SJCRH30 (cell line): ENCODE measurements at places on chromosomes 2 and 18.
A peak's percentile ranks its signal among the peaks of the same experiment; 100 is the strongest.

GRCh38 chr2:30283931-30284565 is 52.7 kb downstream of the LBH start:
- no peak for DNase-seq

DNA sequence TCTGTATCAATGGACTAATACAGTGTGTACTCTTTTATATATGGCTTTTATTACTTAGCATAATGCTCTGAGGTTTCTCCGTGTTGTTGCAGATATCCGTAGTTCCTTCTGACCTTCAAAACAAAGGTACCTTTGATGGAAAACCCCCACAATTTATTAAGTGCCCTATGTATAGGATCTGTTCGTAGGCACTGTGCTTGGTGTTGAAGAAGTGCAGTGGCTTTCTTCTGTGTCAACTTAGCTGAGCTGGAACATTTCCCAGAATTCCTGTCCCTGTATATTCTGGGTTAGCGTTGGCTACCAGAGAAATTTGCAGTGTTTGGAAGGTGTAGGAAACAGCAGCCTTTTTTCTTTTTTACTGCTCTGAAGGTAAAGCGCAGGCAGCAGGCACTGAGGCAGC is 56.3 kb upstream of the MSH2 start:
- no peak for DNase-seq

GRCh38 chr2:28613633-28614501 is 118.0 kb downstream of the PLB1 start:
- DNase-seq, result peak; percentile 80

GRCh38 chr2:70123051-70123828 is 36.0 kb downstream of the PCBP1 start:
- DNase-seq, result peak; percentile 92

DNA sequence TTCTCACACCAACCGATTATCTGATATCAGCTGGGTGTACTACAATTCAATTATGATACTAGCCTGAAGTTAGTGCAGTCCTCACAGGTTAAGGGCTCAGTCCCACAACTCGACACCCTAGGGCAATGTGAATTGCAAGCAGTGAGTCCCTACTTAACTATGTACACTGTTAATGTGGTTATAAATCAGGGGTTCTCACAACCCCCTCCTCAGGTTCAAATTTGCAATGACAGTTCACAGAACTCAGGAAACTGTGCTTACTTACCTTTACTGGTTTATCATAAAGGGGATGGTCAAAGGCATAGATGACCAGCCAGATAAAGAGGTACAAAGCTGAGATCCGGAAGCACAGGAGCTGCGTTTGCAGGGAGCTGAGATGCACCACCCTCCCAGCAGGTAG is 1379.1 kb upstream of the CDH2 start:
- DNase-seq, result no peak

DNA sequence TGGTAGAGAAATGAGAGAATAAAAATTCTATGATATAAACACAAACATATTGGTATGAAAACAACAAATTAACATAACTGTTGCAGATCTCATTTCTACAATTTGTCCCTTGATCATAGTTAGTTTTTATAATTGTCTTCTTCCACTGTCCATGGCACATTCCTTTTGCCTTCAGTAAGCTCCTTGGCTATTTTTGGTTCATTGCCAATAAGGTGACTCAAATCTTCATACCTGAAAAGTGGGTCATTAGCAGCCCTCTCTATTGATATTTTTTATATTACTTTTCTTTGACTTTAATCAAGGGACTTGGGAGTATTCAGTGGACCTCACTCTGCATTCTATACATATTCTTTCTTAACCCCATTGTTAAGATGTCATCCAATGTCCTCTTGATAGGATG is 552.9 kb downstream of the TDRD15 start:
- DNase-seq, result no peak

GRCh38 chr2:47293976-47294375 is 109.0 kb upstream of the MSH2 start:
- DNase-seq, result no peak

GRCh38 chr18:62294073-62294472 is 31.0 kb upstream of the TNFRSF11A start:
- DNase-seq, result no peak

GRCh38 chr2:9663008-9663879 is 32.4 kb upstream of the YWHAQ start:
- DNase-seq, result no peak

GRCh38 chr2:148231858-148232257 is 211.0 kb downstream of the MBD5 start:
- no peak for DNase-seq

DNA sequence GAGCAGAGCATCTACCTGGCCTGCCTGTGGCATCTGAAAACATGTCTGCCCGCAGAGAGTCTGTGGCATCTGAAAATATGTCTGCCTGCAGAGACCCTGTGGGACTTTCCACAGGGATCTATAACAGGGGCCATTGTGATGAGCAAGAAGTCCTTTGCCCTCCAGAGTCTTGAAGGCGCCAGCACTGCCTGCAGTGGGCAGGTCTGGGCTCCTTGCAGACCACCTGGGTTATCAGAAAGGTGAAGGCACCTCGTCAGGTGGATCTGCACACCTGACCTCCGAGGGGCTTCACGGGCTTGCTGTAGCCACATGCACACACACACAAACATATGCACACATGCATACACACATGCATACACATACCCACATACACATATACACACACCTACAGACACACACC is 189.5 kb upstream of the HDAC4 start:
- no peak for DNase-seq

- peak; percentile 38 for DNase-seq
Observed at GRCh38 chr2:84880645-84881521, at the start of gene TRABD2A. Gene TRABD2A, minus strand, starts transcription at chr2:84881084. Its CDS starts 45 bp downstream, at chr2:84881039.

DNA sequence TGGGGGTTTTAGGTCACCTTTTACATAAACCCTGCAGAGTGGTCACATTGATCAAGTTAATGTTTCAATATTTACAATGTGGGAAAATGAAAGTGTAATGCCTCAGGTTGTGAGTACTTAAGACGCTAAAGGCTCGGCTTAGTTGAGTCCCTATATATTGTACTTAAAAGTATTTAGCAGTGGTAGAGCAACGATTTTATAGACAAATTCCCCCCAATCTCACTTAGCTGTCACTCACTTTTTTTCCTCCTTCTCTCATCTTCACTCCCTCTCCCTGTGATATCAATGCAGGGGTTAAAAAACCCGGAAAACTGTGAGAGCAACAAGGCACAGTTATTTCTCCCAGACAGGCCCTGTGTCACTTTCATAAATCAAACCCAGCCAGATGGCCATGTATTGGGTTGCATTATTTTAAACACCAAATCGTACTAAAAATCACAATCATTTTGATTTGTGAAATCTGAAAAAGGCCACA is 5.4 kb downstream of the POU3F3 start:
- DNase-seq, result no peak

DNA sequence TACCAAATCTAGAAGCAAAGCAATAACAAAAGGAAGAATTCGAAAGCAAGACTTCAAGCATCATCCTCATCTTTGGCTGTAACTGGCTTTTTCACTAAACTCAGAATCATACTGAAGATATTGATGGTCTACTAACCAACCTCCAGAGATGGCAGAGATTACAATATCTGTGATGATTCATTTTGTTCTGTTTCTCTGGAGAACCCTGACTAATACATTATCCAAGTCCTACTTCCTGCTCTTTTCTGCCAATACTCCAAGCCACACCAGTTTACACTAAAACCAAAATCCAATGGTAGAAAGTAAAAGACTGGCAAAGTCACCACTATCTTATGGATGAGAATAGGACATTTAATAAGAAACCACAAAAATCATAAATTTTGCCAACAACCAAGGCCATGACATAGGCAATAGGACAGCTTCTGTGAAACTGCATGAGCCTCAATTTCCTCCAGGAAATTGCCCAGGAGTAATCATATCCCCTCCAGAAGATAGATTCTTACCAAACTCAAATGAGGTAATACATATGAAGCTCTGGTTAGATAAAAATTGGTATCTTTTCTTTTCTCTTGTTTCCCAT is 159.8 kb downstream of the METTL4 start:
- DNase-seq, result no peak

DNA sequence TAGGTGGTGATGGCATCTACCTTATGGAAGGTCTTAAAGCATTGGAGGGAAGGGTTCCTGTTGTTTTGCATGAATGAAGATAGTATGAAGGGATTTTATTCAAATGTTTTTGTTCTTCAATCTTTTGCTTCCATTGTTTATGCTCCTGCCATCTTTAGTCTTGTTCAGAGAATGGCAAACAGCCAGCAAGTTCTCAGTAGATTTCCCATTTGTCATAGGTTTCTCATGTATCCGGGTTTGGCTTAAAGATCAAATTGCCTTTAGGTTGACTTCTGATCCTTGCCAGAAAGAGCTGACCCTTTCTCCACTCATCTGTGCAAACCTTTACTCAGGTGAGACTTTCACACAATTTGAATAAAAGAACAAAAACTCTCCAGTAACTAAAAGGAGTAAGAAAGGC is 44.2 kb upstream of the STAT4 start:
- no peak for DNase-seq

DNA sequence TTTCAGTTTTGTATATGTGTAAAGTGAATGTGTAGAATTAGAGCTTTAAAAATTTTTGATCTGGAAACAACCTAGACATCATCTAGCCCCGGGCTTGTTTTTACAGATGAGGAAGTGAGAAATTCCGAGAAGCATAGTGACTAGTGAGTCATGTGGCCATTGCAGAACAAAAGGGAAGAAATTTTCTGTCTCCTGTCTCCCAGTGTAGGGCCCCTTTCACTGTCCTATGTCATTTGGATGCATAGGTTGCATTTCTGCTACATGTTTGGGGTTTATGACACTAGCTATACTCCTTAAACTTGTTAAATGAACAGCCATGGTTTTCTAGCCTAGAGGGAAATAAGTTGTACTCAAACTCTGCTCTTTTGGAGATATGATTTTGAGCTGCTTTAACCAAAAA is 84.6 kb downstream of the PLCL1 start:
- no peak for DNase-seq

DNA sequence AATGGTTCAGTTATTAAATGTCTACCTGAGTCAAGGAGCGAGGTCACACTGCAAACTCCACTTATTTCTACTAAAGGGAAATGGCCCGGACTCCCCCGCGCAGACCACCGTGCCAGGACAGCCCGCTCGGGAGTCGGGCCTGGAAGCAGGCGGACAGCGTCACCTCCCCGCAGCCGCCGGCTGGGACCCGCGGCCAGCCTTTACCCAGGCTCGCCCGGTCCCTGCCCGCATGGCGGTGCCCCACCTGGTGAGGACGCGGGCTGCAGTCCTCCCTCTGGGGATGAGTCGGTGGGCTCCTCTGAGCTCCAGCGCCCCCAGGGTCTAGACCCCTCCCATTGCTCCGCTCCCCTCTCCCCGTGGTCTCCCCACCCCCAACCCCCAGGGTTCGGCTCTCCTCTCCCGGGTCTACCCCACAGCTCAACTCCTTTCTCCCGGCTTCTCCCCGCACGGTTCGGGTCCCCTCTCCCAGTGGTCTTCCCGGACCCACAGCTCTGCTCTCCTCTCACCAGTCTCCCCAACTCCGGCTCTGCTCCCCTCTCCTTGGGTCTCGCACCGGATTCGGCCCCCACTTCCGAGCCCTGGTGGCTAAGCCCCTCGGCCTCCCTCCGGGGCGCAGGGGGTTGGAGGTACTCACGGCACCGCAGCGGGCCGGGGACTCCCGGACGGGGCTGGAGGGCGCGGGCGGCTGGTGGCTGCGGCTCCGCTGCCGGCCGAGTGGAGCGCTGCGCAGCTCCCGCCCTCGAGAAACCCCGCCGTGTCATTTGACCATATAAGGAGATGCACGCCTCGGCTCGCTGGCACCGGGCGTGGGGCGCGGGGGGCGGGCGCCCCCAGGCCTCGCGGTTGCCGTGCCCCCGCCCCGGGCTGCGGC is at the start of gene FHL2:
Gene FHL2, minus strand, starts transcription at position 716 of the 871 bp plus-strand sequence. CDS start 12,535 bp downstream, outside the sequence.
- DNase-seq, result peak; percentile 86

- no peak for DNase-seq
Observed at GRCh38 chr2:66324909-66325528, 109.9 kb upstream of the MEIS1 start.

DNA sequence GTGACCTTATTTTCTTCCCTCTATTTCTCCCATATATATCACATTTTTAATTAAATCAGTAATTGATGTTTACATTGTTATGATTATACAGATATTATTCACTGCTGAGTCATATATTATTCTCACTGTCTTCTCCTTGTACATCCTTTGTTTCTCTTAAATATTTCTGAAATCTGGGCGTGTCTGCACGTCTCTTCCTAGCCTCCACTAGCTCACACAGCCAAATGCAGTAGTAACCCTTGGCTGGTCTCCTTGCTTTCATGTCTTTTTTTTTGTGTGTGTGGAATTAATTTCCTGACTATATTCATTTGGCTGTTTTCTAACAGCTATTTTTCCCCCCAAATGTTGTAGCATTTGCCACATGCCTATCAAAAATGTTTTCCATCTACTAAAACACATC is 15.8 kb downstream of the CCNYL1 start:
- DNase-seq, result no peak

GRCh38 chr18:23553887-23554286 is 32.4 kb downstream of the NPC1 start:
- peak; percentile 88 for DNase-seq

- peak; percentile 79 for DNase-seq
Observed at GRCh38 chr18:44680273-44681075, at the start of gene SETBP1. Gene SETBP1, plus strand, starts transcription at chr18:44680888. Its CDS starts 20,459 bp downstream, at chr18:44701347.

- no peak for DNase-seq
Observed at GRCh38 chr2:67388680-67389079, 8.5 kb upstream of the ETAA1 start.

GRCh38 chr2:149994057-149994728 is 406.6 kb upstream of the MMADHC start:
- peak; percentile 73 for DNase-seq

GRCh38 chr2:190707726-190708125 is 58.8 kb downstream of the NAB1 start:
- no peak for DNase-seq

DNA sequence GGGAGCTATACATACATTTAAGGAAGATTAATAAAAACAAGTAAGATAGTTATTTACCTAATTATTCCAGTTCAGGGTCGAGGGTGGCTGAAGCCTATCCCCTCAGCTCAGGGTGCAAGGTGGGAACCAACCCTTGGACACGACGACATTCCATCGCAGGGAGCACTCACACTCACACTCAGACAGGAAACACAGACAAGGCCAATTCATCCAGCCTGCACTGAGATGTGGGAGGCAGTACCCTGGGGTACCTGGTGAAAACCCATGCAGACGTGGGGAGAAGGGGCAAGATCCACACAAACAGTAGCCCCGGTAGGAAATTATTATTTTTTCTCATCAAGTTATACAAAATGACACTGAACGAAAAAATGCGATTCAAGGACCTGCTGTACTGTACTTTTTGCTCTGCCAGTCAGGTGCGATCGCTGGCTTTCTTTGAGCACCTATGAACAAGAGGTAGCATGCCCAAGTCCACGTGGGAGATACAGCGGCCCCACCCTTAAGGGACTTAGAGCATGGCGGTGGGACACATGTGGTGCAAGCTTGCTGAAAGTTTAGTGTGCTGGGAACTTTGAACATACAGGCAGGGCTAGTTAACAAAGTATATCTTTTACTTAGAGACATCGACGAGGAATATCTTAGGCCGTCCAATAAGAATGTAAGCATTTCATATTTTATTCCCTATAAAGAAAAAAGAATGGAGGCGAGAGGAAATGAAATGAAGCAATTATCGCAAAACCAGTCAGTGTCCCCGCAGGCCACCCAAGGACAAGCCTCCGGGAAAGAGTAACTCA is 624 bp downstream of the METTL8 start:
- DNase-seq, result peak; percentile 49
